ENCODE measurements at places on chromosomes 13 and 19.

GRCh38 chr13:110799246-110800236, 86.0 kb downstream of the ING1 start:
- DNase-seq, result peak; percentile 64

- DNase-seq, result no peak
Observed at GRCh38 chr19:7744871-7745650, 2.3 kb downstream of the CD209 start.

- DNase-seq, result no peak
Observed at GRCh38 chr13:79673310-79673992, 192.5 kb downstream of the NDFIP2 start.

GRCh38 chr13:67619351-67619994, 389.3 kb upstream of the PCDH9 start:
- no peak for DNase-seq

- no peak for DNase-seq
Observed at GRCh38 chr19:44112802-44113137, 429 bp upstream of the ZNF225 start.

- DNase-seq, result no peak
Observed at GRCh38 chr13:21579754-21580316, 24.1 kb downstream of the MICU2 start.

- DNase-seq, result peak; percentile 3
Observed at GRCh38 chr13:23159205-23159759, 21.5 kb upstream of the SGCG start.

Measured in RPMI7951 (cell line).